ENCODE measurements at places on chromosomes 16 and 17.

GRCh38 chr16:49748322-49748721, 107.6 kb downstream of the ZNF423 start:
- DNase-seq, result no peak

GRCh38 chr16:79609861-79610260, 9.3 kb upstream of the MAF start:
- no peak for DNase-seq

- DNase-seq, result no peak
Observed at GRCh38 chr16:12678983-12679382, 124.7 kb downstream of the CPPED1 start.

- DNase-seq, result peak; percentile 90
Observed at GRCh38 chr17:47946929-47947397, 5.6 kb downstream of the PNPO start.

DNA sequence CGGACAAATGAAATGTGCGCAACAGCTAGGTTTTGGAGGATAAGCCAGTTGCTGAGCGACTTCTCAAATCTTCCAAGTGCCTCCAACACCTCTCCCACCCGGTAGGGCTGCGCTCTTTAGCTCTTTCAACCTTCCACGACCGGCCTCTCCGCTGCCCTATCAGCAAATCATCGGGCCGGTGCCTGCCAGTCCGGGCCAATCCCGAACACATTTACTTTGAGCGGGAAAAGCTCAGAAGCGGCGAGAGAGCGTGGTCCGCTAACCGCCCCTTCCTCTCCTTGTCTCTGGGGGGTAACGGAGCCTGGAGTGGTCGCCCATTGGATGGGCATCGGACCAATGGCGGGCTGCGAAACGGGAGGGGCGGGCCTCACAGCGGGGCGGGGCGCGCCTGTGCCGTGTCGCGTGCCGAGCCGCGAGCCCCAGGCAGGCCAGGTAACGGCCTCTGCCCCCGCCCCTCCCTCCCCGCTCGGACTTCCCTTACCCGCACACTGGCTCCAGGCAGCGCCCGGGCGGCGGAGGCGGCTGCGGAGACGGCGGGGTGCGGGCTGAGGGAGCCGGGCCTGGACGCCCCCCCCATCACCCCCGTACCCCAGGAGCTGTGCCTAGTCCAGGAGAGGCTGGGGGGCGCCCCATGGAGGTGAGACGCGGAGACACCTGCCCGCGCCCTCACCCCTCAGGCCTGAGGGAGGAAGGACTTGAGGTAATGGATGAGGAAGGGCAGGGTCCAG, at the start of gene MEIOC:
TSS of gene MEIOC (plus strand) at position 486 of the 728 bp plus-strand sequence. CDS start at position 632, 146 bp downstream.
- peak; percentile 70 for DNase-seq

GRCh38 chr16:88630433-88630832, 7.9 kb upstream of the IL17C start:
- DNase-seq, result no peak

- DNase-seq, result no peak
Observed at GRCh38 chr17:7258731-7259554, 3.3 kb downstream of the CLDN7 start.

GRCh38 chr16:69513180-69513966, 52.4 kb upstream of the NFAT5 start:
- DNase-seq, result no peak

DNA sequence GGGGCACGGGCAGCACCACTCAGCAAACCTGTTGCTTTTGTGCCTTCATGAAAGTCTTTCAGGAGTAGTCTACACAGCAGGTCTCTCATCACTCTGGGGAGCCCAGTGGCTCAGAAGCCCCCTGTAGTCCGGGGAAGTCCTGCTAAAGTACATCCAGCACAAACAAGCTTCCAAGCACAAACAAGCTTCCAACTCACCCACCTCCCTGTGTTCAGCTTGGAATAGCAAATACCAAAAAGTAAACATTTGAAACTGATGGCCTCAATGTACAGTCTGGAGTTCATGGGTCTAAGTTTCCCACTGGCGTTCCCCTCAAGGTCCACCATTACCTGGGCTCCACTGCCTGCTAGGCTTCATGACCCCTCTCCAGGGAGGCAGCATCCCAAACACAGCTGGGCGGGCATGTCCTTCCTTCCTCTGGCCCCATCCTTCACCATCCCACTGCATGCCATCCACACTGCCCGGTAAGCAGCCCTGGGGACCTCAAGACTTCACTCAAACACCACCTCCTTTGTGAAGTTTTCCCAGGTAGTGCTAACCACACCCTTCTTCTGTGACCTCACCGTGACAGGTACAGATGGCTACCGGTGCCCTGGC, 62.8 kb upstream of the SIAH1 start:
- DNase-seq, result no peak

DNA sequence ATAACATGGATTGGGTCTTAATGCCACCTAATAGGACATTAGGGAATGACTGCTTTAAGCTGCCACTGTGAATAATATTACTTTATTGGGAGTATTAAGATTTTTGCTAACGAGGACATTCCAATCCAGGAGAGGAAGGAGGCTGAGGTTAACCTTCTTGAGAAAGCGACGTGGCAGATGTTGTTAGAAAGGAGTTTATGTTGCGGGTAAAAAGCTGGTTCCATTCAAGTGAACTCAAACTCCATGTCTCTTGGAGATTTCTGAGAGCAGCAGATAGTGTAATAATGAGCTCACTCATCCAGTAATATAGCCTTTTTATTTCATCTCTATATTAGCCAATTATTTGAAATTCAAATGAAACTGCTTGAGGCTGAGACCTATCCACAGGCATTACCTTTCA, 75.5 kb downstream of the KNOP1 start:
- DNase-seq, result no peak

- DNase-seq, result no peak
Observed at GRCh38 chr17:50356892-50357510, 11.1 kb downstream of the XYLT2 start.

- DNase-seq, result no peak
Observed at GRCh38 chr17:59387351-59388068, 56.1 kb downstream of the YPEL2 start.

- DNase-seq, result no peak
Observed at GRCh38 chr16:28217326-28217725, 5.6 kb upstream of the XPO6 start.

DNA sequence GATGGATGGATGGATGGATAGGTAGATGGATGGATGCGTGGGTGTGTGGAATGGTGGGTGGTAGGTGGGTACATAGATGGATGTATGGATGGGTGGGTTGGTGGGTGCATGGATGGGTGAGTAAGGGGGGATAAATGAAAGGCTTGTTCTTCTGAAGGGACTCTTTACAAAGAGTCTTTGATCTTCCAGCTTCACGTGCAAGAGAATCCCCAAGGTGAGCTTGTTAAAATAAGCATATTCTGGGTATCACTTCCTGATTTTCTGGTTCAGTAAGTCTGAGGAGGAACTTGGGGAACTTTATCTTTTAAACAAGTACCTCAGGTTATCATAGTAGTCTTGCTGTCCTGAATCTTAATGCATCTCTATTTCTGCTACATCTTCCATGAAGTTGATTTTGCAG, 639.1 kb downstream of the MAF start:
- DNase-seq, result no peak

DNA sequence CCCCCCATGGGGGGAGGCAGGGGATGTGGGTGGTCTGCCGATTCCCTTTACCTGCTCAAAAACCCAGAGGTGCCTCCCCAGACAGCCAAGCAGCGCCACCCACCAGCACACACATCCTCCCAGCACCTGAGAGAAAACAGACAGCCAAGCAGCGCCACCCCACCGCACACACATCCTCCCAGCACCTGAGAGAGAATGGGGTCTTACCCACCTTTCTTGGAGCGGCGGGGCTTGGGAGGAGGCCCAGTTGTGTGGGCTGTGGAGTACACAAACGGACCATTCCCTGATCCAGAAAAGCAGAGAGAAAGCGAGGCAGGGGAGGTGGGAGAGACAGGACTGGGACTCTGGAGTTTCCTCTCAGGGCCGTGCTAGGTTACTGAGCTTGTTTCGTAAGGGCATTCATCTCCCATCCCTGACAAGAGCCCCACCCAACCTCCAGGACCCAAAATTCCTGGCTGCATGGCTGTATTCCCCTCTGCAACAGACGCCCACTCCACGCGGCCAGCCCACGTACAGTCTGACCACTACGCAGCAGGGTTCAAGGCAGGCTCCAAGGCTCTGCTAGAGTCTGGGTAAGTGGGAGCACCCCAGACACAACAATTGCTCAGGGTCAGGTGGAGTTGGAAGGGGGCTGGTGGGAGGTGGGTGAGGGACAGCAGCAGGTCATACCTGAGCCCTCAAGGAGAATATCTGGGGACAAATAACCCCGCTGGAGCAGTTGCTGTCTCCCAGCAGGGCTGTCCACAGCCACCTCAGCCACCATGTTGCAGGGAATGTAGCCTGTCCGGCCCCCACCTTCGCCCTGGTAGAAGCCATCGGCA, 22.3 kb downstream of the TSPOAP1 start:
- no peak for DNase-seq

DNA sequence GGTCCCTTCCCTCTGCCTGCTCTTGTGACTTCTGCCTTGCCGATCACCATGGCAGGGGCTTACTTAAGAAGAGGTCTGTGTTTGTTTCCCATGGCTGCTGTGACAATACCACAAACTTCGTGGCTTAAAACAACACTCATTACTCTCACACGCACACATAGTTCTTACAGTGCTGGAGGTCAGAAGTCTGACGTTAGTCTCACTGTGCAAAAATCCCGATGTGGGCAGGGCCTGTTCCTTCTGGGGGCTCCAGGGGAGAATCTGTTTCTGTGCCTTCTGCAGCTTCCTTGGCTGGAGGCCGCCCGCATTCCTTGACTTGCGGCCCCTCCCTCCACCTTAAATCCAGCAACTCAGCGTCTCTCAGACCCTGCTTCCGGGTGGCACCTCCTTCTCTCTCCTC, 249.2 kb upstream of the GSE1 start:
- DNase-seq, result no peak

DNA sequence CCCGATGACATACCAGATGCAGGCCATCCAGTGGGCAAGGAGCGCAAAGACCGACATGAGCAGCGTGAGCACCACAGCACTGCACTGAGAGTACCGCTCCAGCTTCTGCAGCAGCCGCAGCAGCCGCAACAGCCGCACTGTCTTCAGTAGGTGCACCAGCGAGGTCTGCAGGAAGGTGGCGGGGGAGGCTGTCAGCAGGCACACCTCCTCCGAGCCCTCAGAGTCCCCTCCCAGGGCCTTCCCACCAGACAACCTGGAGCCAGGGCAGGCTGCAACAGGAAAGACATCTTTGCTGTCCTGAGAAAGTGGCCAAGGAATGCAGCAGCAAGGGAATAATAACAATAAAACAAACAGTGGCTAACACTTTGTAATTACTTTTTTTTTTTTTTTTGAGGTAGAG, 9.1 kb downstream of the KCNH4 start:
- DNase-seq, result no peak

- peak; percentile 32 for DNase-seq
Observed at GRCh38 chr16:10180042-10180770, 2.0 kb downstream of the GRIN2A start.

- peak; percentile 70 for DNase-seq
Observed at GRCh38 chr16:53207810-53208752, 153.3 kb downstream of the CHD9 start.

GRCh38 chr17:10166176-10166935, 32.0 kb downstream of the GAS7 start:
- DNase-seq, result no peak

GRCh38 chr17:65914784-65915342, 277.1 kb downstream of the CEP112 start:
- peak; percentile 35 for DNase-seq

DNA sequence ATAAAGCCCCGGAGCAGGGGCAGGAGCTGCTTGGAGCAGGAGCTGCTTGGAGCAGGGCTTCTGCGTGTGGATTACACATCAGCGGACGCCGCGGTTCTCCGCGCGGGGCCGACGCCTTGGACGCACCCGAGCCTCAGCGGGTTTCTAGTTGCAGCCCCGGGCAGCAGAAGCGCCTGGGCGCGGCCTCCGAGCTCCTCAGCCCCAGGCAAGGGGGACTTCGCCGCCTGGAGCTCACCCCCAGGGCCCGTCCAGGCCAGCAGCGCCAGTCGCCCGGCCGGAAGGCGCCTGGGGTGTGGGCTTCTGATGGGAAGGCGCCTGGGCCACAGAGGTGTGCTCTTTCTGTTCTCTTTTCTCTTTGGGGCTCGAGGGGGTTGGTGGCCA, 6.3 kb downstream of the FOXF1 start:
- DNase-seq, result no peak

GRCh38 chr16:78952630-78953029, 647.9 kb downstream of the MAF start:
- no peak for DNase-seq

DNA sequence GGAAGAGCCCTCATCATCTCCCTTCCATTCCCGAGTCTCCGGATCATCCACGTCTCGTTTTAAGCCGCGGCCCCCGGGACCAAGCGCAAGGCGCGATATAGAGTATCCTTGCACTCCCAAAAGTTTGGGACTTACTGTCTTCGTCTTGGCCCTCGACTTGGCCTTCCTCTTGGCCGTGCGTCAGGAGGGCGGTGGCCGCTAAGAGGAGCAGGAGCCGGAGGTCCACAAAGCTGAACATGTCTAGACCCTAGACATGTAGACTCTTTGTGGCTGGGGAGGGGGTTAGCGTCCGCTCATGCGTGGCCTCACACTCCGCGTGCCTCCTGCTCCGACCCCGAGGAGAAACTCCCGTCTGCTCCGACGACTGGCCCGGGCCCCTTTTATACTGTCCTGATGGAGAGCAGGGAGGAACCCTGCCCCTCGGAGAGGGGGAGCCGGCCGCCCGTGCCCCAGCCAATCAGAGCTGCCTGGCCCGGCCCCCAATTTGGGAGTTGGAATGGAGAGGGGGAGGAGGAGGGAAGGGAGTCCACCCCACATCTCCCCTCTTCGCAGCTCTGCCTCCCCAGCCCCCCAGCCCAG, at the start of gene COL1A1:
TSS of gene COL1A1 (minus strand) at position 356 of the 579 bp plus-strand sequence. CDS start at position 238, 118 bp downstream.
- no peak for DNase-seq

DNA sequence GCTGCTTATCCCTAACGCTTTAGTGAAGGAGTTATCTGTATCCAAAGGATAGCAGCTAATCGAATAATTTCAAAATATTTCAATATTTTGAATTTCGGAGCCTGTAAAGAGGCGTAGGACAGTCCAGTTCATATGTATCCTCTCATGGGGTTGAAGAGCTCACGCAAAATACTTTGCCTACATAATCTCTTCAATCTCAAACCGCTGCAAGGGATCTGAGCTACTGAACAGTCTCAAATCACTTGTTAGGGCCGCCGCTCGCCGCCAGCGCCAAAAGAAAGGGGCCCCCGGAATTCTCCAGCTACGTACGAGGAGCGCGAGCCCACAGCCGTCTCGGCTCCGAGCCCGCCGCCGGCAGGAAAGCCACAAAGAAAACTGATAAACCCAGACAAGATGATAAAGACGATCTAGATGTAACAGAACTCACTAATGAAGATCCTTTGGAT, 601 bp upstream of the RFWD3 start:
- peak; percentile 17 for DNase-seq
